Stimulated activated CD8-positive, alpha-beta memory T cell treated with anti-CD3 and anti-CD28 coated beads, Interleukin-15, amount 100 ng/mL, for 48 hours (primary cell): ENCODE measurements at places on chromosomes 1 and 21.

GRCh38 chr1:180188091-180188506 is 33.4 kb downstream of the QSOX1 start:
- DNase-seq, result no peak

DNA sequence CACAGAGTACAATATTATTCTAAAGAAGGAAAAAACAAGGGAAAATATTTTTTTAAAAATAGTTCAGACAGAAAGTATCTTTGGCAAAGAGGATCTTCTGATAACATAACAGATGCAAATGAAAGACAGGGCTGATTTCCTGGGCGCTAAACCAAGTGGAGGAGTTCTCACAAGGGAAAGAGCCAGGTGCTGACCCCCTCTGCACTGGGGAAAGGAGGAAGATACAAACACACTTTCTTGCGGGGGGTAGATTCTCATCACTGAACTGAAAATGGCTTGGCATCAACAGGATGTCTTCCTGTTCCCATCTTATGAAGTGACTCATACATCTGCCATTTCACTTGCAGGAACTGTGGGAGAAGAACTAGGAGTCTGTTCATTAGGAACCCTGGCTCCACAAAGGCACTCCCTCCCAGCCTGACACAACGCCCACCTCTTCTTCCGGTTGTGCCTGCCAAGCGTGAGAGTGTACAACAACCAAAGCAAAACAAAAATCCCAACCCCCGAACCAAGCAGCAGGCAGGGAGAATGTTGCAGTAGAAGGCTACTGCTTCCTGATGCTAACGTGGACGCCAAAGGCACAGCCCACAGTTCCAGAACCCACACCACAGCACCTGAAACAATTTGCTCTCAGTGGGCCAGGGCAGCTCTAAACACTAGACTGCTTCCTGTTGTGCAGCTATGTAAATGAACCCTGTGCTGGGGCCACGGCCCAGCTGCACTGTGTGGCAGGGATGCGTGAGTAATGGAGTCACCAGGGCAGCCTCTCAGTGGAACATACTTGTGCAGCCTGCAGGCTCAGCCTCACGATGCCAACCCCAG is 51.0 kb downstream of the GADD45A start:
- DNase-seq, result peak; percentile 19

GRCh38 chr1:209879539-209879938 is 51.8 kb downstream of the UTP25 start:
- no peak for DNase-seq

DNA sequence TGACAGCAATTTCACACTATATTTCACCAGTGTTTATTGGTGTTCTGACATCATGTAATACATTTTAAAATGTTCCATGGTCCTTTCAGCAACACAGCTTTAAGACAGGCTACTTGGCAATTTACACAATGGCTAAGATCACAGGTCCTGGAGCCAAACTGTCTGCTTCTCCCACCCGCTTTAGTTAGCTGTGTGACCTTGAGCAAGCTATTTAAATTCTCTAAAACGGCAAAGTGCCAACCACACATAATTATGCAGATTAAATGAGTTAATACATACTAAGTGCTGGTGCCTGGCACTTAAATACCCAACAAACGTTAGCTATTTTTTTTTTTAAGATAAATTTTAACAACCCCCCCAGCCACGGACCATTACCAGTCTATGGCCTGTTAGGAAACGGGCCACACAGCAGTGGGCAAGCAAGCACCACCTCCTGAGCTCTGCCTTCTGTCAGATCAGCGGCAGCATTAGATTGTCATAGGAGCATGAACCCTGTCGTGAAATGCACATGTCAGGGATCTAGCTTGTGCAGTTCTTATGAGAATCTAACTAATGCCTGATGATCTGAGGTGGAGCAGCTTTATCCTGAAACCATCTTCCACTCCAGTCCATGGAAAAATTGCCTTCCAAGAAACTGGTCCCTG is 26.9 kb downstream of the SOD1 start:
- DNase-seq, result no peak

- no peak for DNase-seq
Measured at GRCh38 chr1:18955131-18955440, 1.4 kb downstream of the IFFO2 start.

DNA sequence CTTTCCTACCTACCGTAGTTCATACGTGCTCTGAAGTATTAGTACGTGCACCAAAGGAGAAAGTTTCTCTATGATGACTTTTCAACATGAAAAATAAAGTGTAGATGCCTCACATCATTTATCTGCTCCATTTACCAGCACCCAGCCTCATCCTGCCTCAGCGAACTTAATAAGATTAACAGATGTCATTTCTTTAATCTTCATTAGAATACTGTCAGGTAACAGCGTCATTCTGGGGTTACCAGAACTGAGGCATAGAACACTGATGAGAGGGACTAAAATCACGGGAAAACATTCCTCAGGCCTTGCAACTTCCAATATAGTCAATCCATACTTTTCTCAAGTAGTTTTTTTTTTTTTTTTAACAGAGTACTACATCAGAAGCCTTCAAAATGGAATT is 43.2 kb upstream of the DISC1 start:
- no peak for DNase-seq

GRCh38 chr1:40668769-40669525 is 3.5 kb upstream of the RIMS3 start:
- peak; percentile 70 for DNase-seq

GRCh38 chr1:84862810-84863251 is 30.2 kb downstream of the LPAR3 start:
- peak; percentile 8 for DNase-seq
